ENCODE measurements at places on chromosomes 2 and 18.

- DNase-seq, result no peak
Observed at GRCh38 chr2:33111002-33111446, 164.3 kb downstream of the LTBP1 start.

DNA sequence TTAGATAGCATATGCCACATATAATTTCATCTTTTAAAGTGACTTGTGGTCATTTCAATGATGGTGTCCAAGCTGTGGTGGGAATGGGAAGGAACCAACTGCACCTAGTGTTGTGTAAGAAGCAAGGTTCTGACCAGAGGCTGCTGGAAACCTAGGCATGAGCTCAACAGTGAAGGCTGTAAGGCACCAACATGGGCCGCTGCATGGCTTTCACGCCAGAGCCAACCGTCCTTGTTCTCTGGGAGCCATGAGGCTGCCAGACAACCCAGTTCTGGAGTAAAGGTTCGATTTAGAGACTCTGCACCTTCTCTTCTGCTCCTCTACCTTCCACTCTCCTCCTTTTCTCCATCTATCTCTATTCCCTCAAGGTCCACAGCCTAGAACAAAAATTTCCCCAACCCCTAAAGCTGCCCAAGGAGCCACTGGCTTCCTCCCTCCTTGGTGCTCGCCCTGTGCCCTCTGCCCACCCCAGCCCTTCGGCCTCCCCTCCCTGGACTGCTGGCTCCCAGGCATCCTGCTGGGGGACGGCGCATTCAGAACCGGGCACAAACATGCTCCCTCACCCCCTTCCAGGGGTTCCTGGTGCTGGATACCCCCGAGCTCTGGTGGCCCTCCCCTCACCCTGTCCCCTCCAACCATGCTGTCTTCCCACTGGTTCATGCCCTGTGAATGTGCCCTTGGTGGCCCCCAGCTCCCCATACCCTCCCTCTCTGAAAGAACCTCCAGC is 305.1 kb downstream of the CELF4 start:
- DNase-seq, result no peak

- DNase-seq, result no peak
Observed at GRCh38 chr2:235694721-235695601, 201.1 kb downstream of the AGAP1 start.

GRCh38 chr18:9416563-9417072 is 58.7 kb upstream of the RALBP1 start:
- DNase-seq, result no peak

DNA sequence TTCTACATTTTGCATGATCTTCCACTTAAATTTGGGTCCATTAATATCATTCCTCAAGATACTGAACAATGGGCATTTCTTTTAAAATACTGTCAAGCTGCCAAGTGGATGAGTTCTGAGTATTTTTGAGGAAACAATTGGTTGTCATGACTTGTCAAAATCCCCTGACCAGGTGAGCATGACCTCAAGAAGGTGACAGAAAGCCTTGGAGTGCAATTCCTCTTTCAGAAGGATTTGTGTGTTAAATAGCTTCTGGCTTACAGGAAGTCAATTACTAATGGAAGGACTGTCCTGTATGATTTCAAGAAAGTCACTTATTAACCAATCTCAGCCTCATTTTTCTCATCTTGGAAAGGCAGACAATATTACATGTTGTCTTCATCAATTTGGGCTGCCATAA is 460.6 kb downstream of the TSN start:
- DNase-seq, result no peak

DNA sequence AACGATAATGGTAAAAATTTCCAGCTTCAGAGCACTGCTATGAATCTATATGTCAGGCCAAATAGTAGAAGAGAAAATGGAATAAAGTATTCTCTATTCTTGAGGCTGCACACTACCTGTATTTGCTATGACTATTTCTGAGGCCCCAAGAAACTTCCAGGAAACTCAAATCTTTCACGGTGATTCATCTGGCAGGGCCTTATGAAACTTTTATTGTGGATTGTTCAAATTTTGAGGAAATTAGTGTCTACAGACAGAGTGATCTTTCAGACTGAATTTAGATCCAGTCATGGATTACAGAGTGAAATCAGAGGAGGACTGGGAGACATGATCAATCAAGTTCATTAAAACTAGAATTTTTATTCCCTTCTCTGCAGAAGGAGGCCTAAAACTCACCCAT is 4.1 kb upstream of the VSNL1 start:
- no peak for DNase-seq

- no peak for DNase-seq
Observed at GRCh38 chr2:20669562-20670314, 2.8 kb downstream of the GDF7 start.

GRCh38 chr2:164252568-164253287 is 368.6 kb downstream of the GRB14 start:
- DNase-seq, result no peak

GRCh38 chr2:86426271-86426670 is 14.9 kb upstream of the KDM3A start:
- DNase-seq, result no peak
